Aorta (tissue), 5 donors: ENCODE measurements at places on chromosomes 11 and 22. TPM values are rescaled to one million over a fixed set of nuclear protein-coding genes. Genes with fewer than 3 reads are reported as not detected.

Gene FOLR2
- total RNA-seq: 27.7 TPM

Gene NPAS4
- 0.54 TPM for total RNA-seq

Gene SAA4
- 0.84 TPM for total RNA-seq

DNA sequence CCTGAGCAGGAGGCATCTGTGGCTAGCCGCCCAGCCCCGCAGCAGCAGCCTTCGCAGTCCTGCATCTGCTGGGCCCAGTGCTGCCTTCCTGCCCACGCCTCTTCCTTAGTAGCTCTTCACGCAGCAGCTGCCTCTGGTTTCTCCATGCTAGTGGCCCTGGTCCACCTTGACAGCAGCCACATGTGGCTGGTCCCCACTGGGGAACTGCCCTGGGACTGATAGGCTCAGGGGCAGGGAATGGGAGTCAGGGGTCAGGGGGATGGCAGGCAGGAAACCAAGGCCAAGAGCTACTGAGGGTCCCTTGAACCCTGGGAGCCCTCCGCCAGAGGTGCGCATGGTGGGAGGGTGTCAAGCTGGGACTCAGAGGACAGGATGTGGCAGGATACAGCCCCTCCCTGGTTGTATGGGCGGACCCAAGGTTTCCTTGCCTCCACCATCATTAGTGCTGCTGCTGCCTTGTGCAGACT, 99.4 kb upstream of the PITPNB start:
- no peak for DNase-seq

DNA sequence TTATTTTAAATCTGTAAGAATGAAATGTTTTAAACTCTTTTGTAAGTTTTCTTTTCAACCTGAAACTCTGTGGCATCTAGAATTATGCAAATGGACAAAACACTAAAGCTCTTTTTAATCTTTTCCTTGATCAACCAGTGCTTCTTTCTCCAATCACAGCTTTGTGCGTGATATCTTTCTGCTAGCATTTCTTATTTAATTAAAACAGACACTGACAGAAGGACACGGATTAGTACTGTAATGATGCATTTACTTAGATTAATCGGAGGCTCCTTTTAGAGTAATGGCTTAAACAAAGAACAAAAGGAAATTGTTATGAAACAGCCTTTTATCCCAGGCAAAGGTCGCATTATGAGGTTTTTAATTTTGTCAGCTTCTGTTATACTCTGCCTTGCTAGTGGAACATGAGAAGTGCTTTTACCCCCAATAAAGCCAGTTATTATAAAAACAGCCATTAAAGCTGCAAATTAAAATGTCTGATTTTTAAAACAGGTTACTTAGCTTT, 48.5 kb upstream of the SOX6 start:
- DNase-seq: no peak

DNA sequence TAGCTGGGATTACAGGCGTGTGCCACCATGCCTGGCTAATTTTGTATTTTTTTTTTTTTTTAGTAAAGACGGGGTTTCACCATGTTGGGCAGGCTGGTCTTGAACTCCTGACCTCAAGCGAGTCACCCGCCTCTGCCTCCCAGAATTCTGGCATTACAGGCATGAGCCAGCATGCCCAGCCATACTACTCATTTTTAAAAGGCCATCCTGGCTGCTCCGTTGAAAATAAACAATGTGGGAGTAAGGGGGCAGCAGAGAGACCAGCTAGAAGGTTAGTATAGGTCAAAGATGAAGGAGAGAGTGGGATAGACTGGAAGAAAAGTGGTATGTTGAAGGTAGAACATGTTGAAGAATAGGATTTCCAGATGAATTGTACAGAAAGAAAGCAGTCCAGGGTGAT, 17.6 kb upstream of the LIN7C start:
- no peak for DNase-seq
